ENCODE measurements at places on chromosomes 3 and 15. TPM values are rescaled to one million over a fixed set of nuclear protein-coding genes. Genes with fewer than 3 reads are reported as not detected.

OR5K2 gene
- polyA plus RNA-seq, result 0.81 TPM

CCDC80 gene
- 75.3 TPM for polyA plus RNA-seq

TRPC1 gene
- 9.6 TPM for polyA plus RNA-seq

ATG3 gene
- polyA plus RNA-seq, result 42.5 TPM

DNA sequence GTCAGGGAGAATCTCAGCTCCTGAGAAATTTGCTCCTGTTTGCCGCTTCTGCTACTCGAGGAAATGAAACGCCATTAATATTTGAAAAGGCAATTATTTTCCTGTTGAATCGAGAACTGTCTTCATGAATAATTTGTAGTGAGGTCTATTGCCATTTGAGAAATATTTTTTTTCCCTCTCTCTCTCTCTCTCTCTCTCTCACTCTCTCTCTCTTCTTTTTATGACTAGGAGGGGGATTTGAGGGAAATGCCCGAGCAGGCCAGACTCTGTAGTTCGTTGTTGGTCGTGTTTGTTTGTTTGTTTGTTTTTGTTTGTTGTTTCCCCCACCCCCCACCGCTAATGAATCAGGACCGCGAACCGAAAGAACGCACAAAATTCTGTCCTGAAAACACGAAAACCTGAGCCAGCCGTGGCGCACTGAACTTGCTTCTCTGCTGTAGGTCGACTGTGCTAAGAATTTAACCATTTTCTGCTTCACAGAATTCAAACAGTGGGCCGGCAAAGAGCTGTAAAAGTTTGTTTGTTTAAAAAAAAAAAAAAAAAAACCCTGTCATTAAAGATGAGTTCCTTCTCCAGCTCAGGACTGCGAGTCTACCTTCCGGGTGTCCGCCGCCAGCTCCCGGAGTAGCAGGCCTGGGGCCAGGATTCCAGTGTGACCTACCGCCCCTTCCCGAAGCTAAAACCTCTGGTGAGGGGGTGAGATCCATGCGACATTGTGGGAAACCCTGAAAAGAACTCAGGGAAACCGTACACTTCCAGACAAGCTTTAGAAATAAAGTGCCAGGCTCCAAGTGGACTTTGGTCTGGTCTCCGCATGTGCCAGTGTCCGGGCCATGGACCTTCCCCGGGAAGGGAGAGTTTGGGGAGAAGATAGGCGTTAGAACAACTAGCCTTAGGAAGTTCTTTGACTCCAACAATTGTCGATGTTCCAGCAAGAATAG is 12.1 kb downstream of the ZIC4 start:
- DNase-seq, result no peak

- no peak for DNase-seq
Measured at GRCh38 chr3:39445927-39446326, 21.6 kb upstream of the MOBP start.

DNA sequence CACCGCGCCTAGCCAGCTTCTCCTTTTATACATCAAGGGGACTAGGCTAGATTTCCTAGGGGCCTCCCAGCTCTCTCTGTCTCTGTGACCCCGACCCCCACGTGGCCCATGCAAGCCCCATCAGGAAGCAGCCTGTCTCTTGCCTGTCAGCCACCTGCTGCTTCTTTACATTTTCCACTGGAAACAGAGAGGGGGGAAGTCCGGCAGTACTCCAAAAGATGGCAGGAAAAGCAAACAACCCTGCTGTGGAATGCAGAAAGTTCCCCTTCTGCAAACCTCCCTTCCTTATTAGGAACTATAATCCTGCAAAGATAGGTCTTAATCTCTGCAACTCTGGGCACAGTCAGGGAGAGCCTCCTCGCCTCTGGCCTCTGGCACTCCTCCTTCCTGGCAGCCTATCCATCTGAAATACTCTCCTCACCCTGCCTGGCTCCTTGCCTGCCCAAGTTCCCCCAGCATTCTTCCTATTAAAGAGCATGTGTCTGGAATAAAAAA is 47.4 kb upstream of the HACD2 start:
- no peak for DNase-seq

DNA sequence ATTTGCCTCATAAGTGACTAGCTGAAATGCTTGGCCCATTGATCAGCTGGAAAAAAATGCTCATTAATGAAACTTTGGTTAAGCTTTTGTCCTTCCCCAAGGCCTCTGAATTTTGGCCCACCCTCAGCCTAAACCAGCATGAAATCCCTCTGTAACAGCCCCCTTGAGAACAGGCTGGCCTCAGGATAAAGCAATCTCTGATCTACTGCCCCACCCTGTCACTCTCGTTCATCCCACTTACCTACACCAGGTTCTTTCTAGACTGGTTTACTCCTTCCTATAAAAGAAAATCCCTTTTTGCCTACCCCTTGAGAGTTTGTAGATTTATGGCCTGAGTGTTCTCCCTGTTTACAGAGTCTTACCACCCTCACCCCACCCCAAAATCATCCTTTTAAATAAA is 3.4 kb upstream of the AEN start:
- DNase-seq, result no peak

DNA sequence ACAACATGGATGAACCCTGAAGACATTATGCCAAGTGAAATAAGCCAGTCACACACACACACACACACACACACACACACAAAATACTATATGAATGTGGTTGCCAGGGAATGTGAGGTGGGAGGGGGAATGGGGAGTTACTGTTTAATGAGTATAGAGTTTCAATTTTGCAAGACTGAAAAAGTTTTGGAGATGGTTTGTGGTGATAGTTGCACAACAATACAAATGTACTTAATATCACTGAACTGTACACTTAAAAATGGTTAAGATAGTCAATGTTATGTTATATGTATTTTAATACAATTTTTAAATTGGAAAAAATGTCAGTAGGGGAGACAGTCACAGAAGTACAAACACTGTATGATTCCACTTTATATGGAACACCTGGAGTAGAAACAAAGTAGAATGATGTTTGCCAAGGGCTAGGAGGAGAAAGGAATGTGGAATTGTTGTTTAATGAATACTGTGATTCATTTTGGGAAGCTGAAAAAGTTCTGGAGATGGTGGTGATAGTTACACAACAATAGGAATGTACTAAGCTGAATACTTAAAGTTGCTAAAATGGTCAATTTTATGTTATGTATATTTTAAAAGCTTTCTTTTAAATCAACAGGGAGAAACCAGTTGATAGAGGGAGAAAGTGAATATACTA is 76.6 kb downstream of the RPL39L start:
- DNase-seq, result no peak
